ENCODE measurements at places on chromosomes 2 and 18.

- DNase-seq = no peak
Observed at GRCh38 chr2:230134496-230135129, 65.9 kb upstream of the SLC16A14 start.

DNA sequence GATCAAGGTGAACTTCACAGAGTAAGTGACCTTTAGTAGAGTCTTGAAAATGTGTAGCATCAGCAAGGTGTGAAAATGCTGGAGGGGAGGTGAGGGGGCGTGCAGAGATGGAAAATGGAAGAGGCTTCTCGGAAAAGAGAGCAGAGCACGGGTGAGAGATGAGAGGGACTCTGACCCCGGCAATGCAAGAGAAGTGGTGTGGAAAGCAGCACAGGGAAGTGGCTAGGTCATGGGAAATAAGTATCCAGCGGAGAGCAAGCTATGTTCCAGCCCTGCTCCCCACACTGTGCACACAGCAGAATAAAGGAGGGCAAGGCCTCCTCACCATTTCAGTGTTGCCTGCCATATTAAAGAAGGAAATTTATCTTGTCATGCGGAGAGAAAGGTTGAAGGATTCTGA is 241.7 kb upstream of the DOK6 start:
- no peak for DNase-seq

GRCh38 chr2:177746358-177746757 is 326.2 kb downstream of the PDE11A start:
- no peak for DNase-seq

- DNase-seq = no peak
Observed at GRCh38 chr18:29084120-29084519, 907.2 kb upstream of the CDH2 start.

DNA sequence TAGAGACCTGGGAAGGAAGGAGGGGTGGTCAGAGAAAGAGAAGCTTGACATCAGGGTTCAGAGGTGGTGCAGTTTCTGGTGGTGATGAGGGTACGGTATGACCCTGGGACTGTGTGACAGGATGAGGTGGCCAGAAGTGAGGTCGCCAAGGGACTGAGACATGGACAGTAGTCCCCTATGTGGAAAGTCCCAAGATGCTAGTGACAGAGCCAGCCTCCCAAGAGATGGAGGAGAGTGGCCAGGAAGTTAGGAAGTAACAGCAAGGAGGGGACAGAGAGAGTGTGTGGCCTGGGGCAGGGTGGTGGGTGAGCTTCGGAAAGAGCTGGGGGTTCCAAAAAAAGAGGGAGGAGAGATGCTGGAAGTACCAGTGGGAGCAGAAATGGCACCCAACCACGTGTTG is 66.0 kb downstream of the SMAD7 start:
- DNase-seq = no peak

GRCh38 chr18:64851726-64852125 is 702.8 kb upstream of the LINC00305 start:
- DNase-seq = no peak

DNA sequence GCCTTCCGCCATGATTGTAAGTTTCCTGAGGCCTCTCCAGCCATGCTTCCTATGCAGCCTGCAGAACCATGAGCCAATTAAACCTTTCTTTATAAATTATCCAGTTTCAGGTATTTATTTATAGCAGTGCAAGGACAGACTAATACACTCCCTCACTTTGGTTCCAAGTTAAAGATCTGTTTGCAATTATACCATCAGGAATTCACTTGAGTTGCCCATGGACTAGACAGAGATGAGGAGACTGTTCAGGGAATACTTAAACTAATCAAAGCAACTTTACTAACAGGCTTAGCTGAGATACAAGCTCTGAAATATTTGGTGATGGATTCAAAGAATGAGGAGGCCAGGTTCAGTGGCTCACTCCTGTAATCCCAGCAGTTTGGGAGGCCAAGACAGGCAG is 190.0 kb downstream of the MTCL1 start:
- no peak for DNase-seq

GRCh38 chr2:29766191-29766590 is 155.2 kb downstream of the ALK start:
- no peak for DNase-seq

DNA sequence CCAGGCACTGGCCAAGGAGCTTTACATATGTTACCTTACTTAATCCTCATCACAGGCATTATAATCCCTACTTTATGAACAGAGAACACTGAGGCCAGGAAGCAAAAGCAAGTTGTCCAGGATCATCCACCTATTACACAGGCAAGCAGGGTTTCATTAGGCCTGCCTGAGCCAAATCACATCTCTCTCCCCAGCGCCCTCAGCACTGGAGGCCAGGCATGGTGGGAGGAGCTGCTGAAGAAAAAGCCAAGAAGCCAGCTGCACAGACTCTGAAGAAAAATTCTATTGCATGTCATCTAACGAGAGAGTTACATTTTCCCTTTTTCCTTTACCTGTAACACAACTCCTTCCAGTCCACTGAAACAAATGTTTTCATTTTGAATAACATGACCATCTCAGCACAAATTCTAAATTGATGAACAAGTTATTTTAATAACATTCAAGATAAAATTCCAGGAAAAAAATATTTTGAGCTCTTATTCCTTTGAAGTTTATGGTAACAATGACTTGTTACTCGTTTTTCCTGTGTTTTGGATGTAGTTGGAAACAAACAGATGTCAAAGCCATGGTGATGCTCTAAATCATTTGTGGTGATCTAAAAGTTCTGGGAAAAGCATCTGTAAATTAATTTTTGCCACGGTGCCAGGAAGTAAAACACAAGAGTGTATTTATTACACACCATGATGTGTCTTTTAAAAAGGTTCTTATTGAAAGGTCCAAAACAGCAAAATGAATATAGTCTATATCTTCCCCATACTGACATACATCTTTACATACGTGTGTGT is 139.0 kb upstream of the ITGB6 start:
- DNase-seq = no peak

DNA sequence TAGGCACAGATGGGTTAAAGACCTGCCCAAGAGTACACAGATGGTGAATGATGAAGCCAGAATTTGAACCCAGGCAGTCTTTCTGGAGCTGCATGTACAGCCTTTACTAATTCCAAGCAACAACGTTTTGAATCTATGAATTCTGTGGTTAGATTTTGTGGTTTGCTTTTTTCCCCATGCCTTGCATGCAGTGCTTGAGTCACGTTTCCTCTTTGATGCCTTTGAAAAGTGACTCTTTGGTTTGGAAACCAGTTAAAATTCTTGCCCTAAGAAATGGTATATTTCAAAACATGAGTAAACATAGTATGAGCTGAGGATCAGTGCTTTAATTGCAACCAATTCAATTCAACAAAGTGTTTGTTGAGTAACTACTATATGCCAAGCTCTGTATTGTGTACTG is 48.2 kb upstream of the PPM1B start:
- no peak for DNase-seq

GRCh38 chr18:77905449-77906055 is 655.9 kb downstream of the GALR1 start:
- no peak for DNase-seq

- no peak for DNase-seq
Observed at GRCh38 chr2:240596080-240596460, 9.5 kb downstream of the CAPN10 start.

GRCh38 chr2:120344214-120344975 is 1.5 kb upstream of the INHBB start:
- no peak for DNase-seq

DNA sequence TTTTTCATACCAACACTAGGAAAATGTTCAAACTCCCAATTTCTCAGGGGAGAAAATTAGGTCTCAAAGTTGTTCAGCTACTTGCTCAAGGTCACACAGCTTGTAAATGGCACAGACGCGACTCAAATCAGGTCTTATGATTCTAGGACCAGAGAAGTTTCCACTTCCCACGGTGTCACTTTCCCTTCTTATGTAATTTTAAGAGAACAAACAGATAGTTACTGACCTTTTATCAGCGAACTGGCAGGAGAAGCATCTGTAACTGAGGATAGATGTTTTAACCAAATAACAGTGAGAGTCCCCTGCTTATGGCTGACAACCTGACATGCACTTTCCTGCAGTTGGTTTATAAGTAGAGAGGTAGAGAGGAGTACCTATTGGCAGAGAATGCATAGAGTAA is 2.1 kb upstream of the KCNJ3 start:
- DNase-seq = no peak

GRCh38 chr2:33258387-33258786 is 218.1 kb upstream of the RASGRP3 start:
- no peak for DNase-seq

GRCh38 chr2:108413711-108414095 is 35.3 kb upstream of the GCC2 start:
- DNase-seq = no peak

GRCh38 chr2:96264656-96265348 is 995 bp downstream of the TMEM127 start:
- DNase-seq = peak; percentile 9

GRCh38 chr18:77205769-77206168 is 43.9 kb upstream of the GALR1 start:
- DNase-seq = no peak

- DNase-seq = no peak
Observed at GRCh38 chr2:149002378-149002890, 36.1 kb upstream of the LYPD6B start.

DNA sequence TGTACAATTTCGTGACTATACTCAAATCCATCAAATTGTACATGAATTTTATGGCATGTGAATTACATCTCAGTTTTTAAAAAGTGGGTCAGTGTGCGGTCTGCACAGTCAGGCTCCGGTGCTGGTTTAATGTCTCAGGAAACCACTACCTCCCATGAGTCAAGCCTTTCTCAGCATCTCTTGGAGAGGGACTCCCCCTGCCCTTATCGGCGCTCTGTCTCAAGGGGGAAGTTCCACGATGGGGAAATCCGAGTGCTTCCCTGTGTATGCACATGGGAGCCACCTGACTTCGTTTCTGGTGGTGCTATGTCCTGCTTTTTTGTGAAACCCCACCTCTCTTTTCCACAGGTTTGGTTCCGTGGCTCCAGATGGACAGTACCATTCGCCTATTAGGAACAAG is 72.5 kb downstream of the ACOXL start:
- DNase-seq = peak; percentile 8

- DNase-seq = no peak
Observed at GRCh38 chr2:20425371-20425881, 21.4 kb upstream of the RHOB start.

GRCh38 chr2:170113168-170113894 is 64.6 kb upstream of the MYO3B start:
- DNase-seq = no peak

GRCh38 chr2:215505044-215505786 is 69.3 kb upstream of the FN1 start:
- DNase-seq = no peak

GRCh38 chr2:230636684-230637271 is 75.9 kb upstream of the CAB39 start:
- DNase-seq = no peak

Measured in CD4-positive, alpha-beta T cell (primary cell).